Activated naive CD4-positive, alpha-beta T cell (primary cell): ENCODE measurements at places on chromosomes 2 and 18.

DNA sequence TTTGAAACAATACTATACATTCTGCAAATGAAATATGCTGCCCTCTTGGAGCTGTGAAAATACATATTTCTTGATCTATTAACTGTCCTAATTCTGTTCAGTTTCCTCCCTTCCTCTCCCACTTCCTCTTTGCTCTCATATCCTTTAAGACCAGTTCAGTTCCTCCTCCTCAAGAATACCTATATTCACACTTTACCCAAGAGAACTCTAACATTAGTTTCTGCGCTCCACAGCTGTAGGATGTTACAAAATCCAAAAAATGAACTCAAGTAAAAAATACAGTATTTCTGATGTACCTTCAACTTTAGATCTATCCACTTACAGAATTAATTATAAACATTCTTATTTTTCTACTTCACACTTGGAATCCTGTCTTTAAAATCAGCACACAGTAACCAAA, 5.4 kb downstream of the ITSN2 start:
- DNase-seq = no peak

DNA sequence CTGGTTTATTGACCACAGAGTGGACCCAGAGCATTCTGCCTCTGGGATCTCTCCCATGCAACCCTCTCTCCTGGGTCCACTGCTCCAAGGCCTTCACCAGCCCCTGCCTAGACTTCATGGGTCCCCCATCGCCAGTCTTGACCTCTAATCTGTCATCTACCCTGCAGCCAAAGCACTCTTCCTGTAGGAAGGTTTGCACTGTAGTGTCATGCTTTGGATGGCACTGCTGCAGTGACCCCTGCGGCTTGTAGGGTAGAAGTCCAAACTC, 41.7 kb downstream of the MYO7B start:
- no peak for DNase-seq

- no peak for DNase-seq
Measured at GRCh38 chr2:157415591-157416101, 28.2 kb downstream of the CYTIP start.

DNA sequence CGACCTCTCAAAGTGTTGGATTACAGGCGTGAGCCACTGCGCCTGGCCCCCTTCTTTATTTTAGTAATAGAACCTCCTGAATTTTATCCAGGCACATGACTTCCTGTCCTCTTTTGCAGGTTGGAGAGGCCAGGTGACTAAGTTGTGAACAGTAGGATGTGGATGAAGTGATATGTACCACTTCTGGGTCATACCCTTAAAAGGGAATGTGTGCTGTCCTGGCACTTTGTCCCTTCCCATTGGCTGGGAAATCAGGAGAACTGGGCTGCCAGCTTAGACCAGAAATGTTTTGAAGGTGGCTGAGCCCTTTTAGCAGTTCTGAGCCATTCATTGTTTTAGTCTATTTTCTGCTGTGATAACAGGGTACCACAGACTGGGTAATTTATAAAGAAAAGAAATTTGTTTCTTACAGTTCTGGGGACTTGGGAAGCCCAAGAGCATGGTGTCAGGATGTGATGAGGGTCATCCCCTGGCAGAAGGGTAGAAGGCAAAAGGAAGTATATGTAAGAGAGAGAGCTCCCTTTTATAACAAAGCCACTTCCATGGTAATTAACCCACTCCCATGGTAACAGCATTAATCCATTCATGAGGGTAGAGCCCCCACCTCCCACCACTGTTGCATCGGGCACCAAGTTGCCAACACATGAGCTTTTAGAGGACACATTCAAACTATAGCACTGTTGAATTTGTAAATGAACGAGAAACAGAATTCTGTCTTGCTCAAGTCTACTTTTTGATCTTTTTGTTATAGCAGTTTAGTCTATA, 79.1 kb downstream of the TTC27 start:
- no peak for DNase-seq

GRCh38 chr2:25421820-25422411, 80.2 kb upstream of the DNMT3A start:
- DNase-seq = no peak

DNA sequence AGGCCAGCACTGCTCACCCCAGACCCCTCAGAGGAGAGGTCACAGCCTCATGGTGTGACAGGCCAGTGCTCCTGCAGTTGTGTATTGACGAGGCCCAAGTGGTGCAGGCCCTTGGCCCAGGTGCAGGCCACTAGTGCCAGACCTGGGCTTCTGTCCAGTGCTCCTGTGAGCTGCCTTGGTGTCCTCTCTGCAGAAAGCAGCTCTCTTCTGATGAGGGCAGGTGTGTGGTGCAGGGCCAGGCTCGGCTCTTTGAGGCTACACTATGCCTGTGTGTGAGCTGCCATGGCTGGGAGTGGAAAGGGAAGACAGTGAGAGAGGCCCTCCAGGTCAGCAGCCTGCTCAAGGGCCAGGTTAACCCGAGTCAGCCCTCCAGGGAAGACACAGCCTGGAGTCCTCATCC, 17.1 kb downstream of the EHD3 start:
- no peak for DNase-seq

GRCh38 chr2:168166902-168167510, 80.4 kb downstream of the STK39 start:
- DNase-seq = no peak

DNA sequence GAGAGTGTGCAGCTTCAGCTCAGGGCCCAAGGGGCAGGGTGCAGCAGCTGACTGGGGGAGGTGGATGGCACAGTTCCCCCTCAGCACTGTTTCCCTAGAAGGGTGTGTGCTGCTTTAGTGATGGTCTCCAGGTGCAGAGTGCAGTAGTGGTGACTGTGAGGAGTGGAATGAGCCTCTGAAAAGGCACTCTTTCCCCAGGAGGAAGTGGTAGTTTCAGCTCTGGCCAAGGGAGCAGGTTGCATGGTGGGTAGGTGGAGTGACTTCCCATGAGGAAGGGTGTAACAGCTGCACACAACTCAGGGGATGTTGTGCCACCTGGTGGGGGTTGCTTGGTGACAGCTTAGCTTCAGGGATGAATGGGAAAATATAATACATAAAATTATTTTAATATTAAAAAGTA, 251.5 kb upstream of the NXPH2 start:
- DNase-seq = no peak

DNA sequence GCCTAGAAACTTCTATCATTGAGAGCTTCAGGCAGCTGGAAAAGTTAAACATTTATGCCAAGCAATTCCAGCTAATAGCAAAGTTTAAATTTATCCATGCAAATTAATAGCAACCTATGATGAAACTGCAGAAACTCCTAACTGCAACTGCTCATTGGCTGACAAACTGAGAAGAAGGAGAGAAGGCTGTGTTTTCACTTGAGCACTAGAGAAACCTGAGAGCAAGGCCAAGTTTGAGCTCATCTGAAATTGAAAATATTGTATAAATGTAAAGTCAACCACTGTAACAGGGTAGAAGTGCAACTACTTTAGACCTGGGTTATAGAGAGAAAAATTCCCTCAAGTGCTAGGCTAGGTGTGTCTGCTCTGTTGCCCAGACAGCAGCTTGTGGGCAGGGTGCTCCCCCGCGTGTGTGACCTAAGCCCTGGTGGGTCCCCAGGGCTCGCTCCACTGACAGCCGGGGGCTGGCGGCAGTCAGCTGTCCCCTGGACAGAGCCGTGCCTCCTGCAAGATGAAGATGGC, 50.2 kb downstream of the CABYR start:
- DNase-seq = no peak

- no peak for DNase-seq
Measured at GRCh38 chr2:235535423-235536130, 41.7 kb downstream of the AGAP1 start.

DNA sequence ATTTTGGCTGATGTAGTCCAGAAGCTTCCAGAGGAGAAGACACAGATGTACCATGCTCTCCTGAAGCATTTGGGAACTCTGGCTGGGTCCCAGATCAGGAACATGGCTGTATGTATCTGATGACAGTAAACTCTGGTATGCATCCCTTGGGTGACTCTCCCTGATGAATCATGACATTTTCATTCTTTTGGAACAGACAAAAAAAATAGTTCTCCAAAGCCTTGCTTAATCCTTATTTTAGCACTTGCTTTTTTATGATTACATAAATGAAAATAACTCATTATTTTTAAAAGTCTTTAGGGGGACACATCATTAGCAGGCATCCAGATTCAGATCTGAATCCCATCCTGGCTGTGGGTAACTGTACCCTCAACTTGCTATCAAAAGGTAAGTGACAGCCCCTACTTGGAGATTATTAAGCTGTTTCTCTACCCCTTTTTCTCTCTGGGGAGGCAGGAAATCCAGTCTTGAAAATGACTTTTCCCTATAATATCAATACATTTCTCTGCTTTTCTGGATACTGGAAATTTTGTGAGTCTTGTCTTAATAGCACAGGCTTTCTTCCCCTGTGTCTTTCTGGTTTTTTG, 23.3 kb downstream of the AOX1 start:
- DNase-seq = no peak

DNA sequence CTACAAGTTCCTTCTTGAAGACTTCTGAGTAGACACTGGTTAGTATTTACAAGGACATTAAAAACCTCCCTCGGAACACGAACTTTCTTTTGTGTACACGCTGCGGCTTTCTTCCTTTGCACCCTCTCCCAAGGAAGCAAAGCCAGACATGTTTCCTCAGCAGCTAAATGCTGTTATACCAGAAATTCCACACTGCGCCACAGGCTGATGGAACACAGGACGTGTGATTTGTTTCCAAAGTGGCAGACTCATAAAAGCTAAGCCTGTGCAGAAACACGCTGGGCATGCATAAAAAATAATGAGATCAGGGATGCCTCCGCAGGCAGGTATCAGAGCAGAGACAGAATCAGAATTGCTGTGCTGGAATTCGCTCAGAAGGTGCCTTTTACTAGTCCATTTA, 73.0 kb upstream of the RGPD5 start:
- DNase-seq = no peak

DNA sequence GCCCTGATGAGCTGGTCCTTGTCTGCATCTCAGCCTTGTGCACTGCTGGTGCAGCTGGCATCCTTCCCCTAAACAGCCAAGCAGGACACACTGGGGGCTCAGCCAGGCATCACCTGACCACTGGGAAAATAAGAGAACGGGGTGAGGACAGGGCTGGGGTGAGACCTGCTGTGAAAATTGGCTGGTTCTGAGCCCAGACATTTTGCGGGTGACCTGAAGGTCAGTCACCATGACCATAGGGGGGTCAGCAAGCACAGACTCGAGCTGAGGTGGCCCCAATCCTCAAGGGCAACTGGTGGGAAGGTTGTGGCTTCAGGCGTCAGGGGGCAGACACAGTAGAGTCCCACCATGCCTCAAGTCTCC, 144.9 kb upstream of the TWIST2 start:
- no peak for DNase-seq

- no peak for DNase-seq
Measured at GRCh38 chr2:113220970-113221708, 47.4 kb downstream of the PSD4 start.

- no peak for DNase-seq
Measured at GRCh38 chr18:9708434-9709303, 568 bp downstream of the RAB31 start.

GRCh38 chr2:60320724-60321123, 232.7 kb downstream of the BCL11A start:
- DNase-seq = no peak
